ENCODE measurements at places on chromosomes 3 and 15. TPM values are rescaled to one million over a fixed set of nuclear protein-coding genes. Genes with fewer than 3 reads are reported as not detected.

DNA sequence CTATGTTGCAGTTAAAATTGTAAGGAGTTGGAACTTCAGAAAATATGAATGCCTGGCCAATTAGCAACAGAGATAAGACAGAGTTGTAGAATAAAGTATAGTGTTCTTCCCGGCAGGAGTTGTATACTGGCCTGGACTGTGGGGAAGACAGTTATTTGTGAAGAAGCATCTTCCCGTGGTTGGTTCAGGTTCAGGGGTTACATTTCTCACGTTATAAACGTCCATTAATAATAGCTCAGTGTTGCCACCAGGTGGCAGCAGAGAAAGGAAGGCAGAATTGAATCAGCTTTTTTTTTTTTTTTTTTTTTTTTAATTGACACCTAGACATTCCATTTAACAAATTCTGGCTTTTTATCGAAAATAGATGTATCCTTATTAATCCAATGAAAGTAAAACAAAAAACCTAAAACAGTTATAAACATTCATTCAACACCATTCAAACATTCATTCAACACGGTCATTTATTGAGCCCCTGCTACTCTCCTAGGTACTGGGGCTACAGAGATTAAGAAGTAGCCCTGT is 66.4 kb upstream of the NR2E3 start:
- peak; percentile 67 for DNase-seq

The TM4SF4 gene
- not detected for total RNA-seq

The DTX3L gene
- total RNA-seq: 108 TPM

The LMAN1L gene
- not detected for total RNA-seq
